ENCODE measurements at places on chromosomes 11 and 22.

- DNase-seq, result no peak
These were observed 8.5 kb downstream of the AMOTL1 start for GRCh38 chr11:94776351-94777321.

DNA sequence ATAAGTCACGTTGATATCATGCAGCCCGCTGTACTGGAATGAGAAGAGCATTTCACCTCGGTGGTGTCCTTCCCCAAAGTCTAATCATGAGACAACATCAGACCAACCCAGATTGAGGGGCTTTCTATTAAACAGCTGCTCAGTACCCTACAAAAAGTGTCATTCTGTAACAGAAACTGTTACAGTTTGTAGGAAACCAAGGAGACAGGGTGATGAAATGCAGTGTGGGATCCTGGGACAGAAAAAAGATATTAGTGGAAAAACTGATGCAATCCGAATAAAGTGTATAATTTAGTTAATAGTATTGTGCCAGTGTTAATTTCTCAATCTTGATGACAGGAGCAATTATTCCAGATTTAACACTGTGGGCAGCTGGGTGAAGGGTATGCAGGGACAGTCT, 128.0 kb downstream of the MICAL2 start:
- no peak for DNase-seq

- DNase-seq, result no peak
These were observed 2.5 kb downstream of the ARHGAP32 start for GRCh38 chr11:129189646-129190045.

DNA sequence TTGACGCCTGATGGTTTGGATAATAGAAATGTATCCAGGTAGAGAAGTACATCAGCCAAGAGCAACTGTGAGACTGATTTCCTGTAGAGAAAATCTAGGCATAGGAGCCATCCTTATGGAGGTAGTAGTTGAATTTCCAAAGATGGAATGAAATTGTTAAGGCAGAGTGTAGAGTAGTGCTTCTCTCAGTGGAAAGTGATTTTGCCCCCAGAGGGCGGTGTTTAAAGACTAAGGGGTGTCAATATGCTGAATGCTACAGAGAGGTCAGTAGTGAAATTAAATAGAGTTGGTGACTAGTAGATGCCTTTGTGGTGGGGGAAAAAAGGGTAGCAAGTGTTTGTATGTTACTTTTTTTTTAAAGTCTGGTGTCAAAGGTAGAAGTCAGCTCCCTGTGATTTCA, 54.5 kb downstream of the TRIM44 start:
- no peak for DNase-seq

DNA sequence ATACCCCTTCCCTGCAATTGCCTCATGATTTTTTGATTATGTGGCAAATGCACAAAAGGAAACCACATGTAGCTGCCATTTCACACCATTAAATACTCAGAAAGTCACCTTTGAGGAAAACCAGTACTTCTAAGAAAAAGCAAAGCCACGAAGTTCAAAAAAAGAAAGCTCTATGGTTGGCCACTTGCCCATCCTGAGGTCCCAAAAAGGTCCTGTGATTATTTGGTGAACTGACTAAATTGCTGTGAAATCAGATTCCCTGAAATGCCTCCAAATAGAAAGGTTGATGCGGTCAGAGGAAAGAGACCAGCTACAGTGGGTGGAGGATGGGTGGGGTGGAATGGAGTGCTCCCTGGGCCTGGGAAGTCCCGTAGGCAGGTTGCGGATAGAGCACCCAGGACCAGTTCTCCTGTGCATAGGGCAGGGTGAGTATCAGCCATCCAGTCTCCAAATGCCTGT, 26.9 kb downstream of the MRPL16 start:
- DNase-seq, result no peak

- no peak for DNase-seq
These were observed 114.5 kb downstream of the MAML2 start for GRCh38 chr11:96228473-96228891.

DNA sequence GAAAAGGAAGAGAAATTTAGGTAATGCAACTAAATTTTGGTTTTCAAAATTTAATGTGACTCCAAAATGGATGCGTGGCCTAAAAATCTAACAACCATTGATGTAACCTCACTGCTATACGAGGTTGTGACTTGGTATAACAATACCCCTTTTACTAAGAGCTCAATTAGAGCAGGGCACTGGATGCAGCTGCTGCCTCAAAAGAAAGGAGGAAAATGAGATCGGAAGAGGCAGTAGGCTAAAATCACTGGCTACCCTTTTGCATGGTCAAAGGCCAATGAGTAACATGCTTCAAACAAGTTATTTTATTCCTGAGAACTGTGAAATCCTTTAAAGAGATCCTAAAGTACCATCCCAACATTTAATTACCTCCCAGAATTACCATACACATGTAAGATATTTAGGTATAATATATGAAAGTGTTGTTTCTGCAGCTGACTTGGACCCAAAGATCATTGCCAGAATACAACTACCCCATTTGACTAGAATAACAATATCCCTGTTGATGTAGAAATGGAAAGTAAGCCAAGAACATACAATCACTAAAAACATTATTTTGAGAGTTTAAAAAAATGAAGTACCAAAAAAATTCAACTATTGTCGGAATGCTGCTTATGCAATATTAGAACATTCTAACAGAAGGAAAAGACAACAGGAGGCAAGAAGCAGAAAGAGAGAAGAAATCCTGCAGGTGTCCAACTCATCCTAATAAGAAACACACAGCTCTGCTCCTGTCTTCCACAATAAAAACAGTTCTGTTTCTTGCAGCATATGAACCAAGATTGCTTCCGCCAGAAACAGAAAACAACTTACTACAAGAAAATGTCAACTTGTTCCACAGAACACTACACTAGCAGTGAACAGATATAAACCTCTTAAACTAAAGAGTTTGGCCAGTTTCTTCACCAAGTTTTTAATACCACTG, 15.0 kb downstream of the SIK3 start:
- DNase-seq, result no peak

DNA sequence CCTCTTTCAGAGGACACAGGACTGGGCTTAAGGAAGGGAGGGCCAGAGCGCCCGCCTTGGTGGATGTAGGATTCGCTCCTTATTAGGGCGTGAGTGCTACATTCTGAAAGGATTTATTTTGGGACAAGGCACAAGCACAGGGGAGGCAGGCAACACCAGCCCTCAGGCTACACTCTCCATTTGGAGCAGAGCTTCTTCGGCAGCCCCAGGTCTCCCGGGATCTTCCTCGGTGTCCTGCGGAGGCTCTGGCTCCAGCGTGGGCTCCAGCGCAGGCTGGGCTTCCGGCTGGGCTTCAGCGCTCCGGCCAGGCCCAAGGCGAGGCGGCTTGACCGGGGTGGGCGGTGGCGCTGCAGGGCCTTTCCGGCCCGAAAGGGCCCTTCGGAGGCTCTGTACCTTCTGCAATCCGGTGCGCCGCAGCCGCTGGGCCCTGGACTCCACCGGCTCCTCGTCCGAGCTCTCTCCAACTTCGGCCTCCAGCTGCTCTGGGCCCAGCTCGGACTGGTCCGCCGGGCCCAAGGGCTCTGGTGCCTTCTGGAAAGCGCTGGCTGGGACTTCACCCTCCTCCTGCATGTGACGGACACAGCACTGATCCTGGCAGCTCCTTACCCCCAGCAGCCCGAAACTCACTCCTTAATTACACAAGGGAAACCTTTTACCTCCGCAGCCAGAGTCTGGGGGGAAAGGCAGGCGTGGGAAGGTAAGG, 1.1 kb downstream of the CAVIN3 start:
- no peak for DNase-seq

- DNase-seq, result no peak
These were observed 28.3 kb upstream of the CCDC134 start for GRCh38 chr22:41772198-41772597.

- no peak for DNase-seq
These were observed 105.9 kb upstream of the BDNF start for GRCh38 chr11:27806122-27806521.

- DNase-seq, result no peak
These were observed 66.9 kb downstream of the PRDM11 start for GRCh38 chr11:45213316-45213665.

DNA sequence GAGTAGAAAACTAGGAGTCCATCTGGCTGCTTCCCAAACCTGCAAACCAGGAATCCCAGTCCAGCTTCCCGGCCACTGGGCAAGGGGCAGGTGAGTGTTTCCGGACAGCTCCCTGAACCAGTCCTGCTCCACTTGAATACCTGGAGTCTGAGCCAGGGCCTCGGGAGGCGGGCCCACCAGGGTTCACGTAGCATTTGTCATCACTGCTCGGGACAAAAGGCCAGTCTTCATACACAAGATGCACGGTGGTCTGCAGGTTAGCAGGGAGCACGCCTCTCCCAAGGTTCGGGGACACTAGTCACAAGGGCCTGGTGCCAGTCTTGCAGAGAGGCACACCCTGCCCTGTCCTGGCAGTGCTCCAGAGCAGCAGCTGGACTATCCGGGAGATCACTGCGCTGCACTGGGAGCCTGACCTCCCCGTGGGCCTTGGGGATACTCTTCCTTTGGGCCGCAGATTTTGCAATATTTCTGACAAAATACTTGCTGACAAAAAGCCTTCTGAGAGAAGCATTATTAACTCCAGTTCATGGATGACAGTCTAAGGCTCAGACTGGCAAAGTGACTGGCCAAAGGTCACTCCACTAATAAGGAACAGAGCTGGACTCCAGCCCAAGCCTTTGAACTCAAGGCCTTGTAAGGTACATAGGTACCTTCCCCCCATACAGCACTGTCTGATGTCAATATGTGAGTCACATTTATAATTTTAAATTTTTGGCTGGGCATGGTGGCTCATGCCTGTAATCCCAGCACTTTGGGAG, 25.1 kb downstream of the CD6 start:
- DNase-seq, result no peak

- no peak for DNase-seq
These were observed 13.6 kb downstream of the KCNJ5 start for GRCh38 chr11:128904656-128905344.

GRCh38 chr11:100578831-100579311, 108.2 kb upstream of the ARHGAP42 start:
- DNase-seq, result no peak

DNA sequence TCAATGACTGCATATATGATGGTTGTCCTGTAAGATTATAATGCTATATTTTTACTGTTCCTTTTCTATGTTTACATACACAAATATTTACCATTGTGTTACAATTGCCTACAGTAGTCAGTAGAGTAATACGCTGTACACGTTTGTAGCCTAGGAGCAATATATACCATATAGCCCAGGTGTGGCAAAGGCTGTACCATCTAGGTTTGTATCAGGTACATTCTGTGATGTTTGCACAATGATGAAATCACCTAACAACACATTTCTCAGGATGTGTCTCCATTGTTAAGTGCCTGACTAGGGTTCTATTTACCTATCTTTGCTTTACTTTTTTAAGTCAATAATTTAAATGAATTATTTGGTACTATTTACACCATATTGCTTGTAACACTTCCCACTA, 21.9 kb downstream of the PRR5L start:
- DNase-seq, result no peak

DNA sequence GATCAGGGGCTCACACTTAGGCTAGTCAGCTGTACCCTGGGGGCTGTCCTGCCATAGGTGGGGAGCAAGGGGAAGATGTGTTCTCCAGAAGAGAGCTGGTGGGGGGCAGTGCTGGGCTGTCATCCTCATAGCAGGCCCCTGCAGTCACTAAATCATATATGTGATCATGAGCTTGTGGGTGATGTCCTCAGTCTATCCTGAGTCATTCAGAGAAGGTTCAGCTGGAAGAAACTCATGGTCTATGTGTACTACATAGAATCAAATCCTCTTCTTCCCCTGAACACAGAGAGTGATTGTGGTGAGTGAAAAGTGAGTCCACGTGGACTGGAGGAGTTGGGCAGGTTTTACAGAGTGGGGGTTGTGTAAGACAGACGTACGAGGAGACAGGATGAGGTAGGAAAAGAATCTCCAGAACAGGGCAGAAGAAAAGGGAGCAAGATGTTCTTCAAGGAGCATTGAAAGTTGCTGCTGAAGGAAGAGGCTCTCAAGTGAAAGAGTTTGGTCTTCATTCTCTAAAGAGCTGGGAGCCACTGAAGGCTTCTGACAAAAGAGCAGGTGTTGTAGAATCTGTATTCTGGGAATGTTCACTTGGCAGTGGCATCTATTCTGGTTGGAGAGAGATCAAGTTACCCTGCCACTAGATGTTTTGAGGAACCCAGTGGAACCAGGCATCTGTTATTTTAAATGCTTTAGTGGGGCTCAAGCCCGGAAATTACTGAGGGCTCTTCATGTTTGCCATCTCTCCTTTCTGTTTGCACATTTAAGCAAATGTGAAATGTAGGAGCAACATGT, 68.9 kb downstream of the C22orf31 start:
- no peak for DNase-seq

DNA sequence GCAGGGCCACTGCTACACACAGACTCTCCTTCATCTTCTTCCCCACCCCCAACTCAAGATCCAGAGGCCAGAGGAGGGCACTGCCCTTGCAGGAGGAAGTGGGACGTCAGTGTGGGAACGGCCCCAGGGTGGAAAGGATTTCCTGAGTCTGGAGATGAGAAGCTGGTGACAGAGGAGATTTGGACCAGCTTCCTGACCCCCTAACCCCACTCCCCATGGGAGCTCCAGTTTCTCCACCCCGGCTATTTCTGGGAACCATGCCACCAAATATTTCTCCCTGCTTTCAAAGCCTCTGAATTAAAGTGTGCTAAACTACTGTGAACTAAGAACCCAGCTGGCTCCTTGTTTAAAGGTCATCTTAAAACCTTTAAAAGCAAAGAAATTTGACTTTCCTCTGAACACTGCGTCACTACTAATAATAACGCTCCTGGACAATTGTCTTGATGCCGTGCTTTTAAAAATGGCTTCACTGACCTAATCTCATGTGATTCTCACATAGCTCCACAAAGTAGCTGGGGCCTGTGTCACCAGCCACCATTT, 46.6 kb downstream of the CWC15 start:
- DNase-seq, result no peak

GRCh38 chr11:129333873-129334272, 41.8 kb upstream of the BARX2 start:
- no peak for DNase-seq

DNA sequence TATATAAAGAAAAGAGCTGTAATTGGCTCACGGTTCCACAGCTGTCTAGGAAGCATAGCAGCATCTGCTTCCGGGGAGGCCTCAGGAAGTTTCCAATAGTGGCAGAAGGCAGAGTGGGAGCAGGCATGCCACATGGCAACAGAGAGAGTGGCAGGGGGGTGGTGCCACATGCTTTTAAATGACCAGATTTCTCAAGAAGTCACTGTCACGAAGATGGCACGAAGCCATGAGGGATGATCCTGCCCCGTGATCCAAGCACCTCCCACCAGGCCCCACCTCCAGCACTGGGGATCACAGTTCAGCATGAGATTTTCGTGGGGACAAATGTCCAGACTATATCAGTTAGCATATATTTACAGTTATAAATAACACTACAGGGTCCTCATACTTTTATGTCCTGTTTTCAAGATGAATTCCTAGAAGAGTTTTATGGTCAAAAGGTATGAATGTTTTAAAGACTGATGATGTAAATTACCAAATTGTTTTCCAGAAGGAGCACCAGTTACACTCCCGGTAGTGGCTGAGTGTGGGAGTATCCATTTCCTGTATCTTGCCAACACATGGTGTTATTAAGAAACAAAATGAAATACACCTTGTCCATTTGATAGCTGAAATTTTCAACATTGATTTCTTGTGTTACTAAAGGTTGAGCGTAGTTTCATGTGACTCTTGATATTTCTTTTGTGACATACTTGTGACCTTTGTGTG, 19.2 kb downstream of the FAM118A start:
- no peak for DNase-seq

GRCh38 chr22:42773167-42773566, 52.5 kb upstream of the A4GALT start:
- DNase-seq, result no peak
